Activated CD4-positive, CD25-positive, alpha-beta regulatory T cell treated with anti-CD3 and anti-CD28 coated beads, Interleukin-2, amount 50 U/mL, for 24 hours (primary cell): ENCODE measurements at places on chromosomes 13 and 19.
A peak's percentile ranks its signal among the peaks of the same experiment; 100 is the strongest.

DNA sequence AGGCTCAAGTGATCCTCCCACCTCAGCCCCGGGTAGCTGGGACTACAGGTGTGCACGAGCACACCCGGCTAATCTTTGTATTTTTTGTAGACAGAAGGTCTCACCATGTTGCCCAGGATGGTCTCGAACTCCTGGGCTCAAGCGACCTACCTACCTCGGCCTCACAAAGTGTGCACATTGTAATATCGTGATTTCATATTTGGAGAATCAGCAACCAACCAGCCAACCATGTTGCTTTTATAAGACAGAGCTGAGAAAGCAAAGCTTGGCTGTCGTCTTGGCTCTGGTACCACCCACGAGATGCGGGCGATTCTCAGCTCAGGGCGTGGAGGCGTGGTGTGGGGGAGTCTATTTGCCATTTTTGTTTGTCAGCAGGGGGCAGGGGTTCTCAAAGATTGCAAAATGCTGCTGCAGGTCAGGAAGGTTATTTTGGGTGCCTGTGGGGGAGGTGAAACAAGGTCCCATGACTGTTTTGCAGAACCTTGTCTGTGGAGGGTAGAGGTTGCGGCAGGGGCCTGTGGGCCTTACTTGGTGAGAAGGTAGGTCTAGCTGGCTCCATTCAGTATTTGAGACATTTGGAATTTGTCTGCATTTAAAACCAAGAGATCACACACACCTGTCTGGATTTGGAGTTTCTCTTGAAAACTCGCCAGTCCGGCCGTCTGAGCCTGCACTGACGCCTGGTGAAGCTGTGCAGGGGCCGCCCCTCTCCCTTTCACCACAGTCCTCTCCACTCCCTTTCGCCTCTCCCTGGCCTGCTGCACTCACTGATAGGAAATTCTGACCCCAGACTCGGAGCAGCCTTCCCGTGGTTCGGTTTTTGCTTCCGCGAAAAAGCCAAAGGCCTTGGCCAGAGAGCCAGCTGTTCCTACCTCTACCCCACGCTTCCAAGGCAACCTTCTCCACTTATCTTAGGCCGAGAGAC is 15.4 kb downstream of the TNFAIP8L1 start:
- no peak for ATAC-seq

DNA sequence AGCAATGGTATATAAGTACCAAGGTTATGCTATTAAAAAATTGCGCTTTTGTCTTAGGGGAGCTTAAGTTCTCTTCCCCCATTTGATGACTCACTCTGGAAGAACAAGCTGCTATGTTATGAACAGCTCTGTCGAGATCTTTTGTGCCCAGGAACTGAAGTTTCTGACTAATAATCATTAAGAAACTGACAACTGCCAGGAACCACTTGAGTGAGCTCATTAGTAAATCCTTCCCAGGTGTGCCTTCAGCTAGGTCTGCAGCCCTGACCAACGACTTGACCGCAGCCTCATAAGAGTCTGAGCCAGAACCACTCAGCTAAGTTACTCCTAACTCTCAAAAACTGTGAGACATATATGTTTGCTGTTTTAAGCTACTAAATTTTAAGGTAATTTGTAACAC is 147.8 kb downstream of the SLITRK6 start:
- no peak for ATAC-seq

DNA sequence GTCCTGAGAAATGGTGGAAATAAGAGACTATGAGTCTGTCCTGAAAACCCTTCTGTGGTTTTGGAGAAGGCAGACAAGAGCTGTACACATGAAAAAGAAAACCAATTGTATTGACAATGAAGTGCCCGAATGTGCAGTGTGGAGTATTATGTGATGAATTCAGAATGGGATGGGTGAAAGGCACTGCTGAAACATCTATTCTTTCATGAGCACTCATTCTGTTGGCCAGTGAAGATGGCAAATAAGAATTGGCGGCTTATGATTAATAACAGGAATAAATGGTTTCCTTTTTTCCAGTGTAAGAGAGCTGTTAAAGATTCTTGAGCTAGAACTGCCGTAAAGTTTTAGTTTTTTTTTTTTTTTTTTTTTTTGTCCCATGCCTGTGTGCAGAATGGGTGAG is 5.7 kb downstream of the POLR1D start:
- ATAC-seq: peak; percentile 38

DNA sequence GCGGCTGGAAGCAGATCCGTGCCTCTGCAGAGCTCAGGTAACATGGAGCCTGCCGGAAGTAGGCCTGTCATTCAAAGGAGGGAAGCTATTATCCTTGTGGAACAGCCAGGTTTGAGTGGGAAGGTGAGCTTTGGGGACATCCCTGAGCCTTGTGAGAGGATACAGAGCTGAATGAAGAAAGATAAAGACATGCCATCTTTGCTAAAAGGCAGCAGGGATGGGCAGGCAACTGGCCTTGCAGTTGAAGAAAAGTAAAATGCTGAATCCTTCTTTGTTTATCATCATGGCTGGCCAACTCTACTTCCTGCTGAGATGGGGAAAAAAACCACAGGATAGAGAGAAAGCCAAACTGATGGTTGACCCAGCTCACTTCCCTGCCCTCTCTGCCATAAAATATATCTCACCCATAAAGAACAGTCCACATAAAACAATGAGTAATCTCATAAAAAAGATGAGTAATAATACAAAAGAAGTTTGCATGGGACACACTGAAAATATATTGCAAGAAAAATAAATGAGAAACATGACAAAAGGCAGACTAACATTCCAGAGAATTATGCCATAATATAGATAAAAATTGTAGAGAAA is 226.3 kb downstream of the DLEU7 start:
- ATAC-seq: no peak
